ENCODE measurements at places on chromosomes 6 and 20. TPM values are rescaled to one million over a fixed set of nuclear protein-coding genes. Genes with fewer than 3 reads are reported as not detected.

The SLC17A2 gene
- not detected for polyA plus RNA-seq

DNA sequence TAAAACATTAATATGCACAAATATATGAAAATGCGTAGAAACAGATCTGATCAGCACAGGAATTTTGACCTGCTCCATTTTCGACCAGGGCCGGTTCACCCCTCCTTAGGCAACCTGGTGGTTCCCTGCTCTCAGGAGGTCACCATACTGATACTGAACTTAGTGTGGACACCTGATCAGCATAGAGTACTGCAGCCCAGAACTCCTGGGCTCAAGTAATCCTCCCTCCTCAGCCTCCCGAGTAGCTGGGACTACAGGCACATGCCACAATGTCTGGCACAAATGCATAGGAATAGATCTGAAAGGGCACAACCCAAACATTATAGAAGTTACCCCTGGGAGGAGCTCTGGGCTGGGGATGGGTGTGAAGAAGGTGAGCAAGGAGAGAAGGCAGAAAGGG, 24.7 kb upstream of the DDO start:
- DNase-seq: no peak

DNA sequence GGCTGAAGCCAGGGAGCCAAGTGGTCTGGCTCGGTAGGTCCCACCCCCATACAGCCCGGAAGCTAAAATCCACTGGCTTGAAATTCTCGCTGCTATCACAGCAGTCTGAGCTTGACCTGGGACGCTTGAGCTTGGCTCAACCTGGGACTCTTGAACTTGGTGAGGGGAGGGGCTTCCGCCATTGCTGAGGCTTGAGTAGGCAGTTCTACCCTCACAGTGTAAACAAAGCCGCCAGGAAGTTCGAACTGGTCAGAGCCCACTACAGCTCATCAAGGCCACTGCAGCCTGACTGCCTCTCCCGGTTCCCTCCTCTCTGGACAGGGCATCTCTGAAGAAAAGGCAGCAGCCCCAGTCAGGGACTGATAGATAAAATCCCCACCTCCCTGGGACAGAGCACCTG, 1337.7 kb downstream of the HACE1 start:
- DNase-seq: no peak

The HTR1B gene
- 0.48 TPM for polyA plus RNA-seq

- peak; percentile 80 for DNase-seq
Measured at GRCh38 chr20:5714261-5715041, 35.8 kb upstream of the SHLD1 start.

DNA sequence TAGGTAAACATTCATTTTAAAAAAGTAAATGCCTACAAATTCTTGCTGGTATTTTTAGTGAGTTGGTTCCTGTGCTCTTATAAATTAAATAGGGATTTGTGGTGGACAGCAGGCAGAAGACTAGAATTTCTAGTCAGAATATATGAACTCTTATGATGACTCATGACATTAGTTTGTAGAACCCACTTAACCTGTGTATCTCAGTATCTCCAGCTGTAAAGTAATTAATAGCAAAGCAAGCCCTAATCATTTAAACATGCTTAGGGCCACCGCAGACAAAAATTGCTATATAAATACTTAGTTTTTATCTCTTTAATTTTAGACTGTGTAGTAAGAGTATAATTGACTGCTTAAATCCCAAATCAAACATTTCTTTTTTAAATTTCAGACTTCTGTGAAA, 2.4 kb downstream of the FAM135A start:
- DNase-seq: no peak

The SERPINB1 gene
- 14.8 TPM for polyA plus RNA-seq

The TREML2 gene
- not detected for polyA plus RNA-seq

GRCh38 chr6:46549155-46549554, 57.9 kb upstream of the RCAN2 start:
- DNase-seq: no peak

DNA sequence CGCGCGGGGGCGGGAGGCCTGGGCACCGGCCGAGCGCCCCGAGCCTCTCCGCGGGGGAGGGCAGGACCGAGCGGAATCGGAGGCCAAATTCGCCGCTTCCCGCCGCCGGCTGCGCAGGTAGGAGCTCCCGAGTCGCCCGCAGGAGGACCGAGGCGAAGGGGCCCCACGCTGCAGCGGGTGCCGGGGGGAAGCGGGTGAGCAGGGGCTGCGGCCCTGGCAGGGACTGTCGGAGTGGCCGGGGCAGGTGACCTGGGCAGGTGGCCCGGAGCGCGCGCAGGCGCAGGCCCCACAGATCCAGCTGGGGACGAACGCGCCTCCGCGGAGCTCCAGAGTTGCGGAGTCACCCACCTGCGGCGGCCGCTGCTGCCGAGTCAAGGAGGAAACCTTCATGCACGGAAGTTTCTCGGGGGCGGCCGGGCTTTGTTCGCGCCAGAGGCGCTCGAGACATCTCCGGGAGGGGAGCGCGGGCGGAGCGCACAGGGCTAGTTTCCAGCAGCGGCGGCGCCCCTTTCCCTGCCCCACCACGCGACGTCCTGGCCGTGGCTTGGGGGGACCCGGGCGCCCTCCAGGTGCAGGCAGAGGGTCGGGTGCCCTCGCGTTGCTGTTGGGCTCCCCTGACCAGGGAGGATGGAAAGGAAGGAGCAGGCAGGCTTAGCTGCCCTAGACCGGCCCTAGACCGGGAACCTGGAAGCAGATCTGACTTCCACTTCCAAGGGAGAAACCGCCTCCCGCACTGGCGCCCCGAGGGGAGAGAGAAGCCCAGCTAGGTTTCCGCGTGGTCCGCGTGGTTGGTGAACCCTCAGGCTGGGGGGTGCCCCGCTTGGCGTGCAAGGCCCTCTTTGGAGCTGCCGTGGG, 590 bp downstream of the SLCO4A1 start:
- DNase-seq: peak; percentile 37

The PLCB1 gene
- 6.2 TPM for polyA plus RNA-seq

DNA sequence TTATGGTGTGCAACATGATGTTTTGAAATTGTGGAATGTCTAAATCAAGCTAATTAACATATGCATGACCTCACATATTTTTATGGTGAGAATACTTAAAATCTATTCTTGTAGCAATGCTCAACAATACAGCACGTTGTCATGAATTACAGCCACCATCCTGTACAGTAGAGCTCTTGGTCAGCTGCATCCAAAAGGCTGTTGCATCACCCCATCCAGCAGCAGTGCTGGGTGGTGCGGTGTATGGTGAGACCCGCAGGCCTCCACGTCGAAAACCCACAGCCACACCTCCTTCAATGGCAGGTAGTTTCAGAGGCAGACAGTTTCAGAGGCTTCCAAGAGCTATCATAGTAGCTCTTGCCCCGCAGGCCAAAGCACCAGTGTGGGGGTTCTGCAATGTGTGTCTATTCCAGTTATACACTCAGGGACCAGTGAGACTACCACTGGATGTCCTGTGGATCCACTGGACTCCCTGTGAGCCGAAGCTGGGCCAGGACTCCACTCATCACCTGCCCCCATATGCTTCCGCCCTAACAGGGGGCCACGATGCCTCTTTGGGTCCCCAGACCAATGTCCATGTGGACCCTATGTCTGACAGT, 23.4 kb downstream of the PACSIN1 start:
- no peak for DNase-seq

The CLPSL2 gene
- polyA plus RNA-seq: 2.3 TPM

DNA sequence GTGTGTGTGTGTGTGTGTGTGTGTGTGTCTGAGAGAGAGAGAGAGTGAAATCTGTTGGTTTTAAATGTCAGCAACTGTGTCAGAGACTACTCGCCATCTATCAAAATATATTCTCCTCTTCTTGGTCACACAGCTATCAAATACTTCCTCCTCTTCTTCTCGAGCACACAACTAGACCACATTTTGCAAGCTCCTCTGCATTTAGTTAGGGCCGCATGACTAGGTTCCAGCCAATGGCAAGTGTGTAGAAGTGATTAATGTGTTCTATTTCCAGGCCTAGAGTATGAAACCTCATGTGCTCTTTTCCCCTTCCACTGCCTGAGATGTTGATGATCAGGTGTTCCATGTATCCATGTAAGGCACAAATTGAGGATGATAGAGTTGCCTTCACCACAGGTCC, 278.5 kb upstream of the MARCKS start:
- DNase-seq: no peak

GRCh38 chr20:15706719-15707118, 866.5 kb downstream of the KIF16B start:
- DNase-seq: no peak

DNA sequence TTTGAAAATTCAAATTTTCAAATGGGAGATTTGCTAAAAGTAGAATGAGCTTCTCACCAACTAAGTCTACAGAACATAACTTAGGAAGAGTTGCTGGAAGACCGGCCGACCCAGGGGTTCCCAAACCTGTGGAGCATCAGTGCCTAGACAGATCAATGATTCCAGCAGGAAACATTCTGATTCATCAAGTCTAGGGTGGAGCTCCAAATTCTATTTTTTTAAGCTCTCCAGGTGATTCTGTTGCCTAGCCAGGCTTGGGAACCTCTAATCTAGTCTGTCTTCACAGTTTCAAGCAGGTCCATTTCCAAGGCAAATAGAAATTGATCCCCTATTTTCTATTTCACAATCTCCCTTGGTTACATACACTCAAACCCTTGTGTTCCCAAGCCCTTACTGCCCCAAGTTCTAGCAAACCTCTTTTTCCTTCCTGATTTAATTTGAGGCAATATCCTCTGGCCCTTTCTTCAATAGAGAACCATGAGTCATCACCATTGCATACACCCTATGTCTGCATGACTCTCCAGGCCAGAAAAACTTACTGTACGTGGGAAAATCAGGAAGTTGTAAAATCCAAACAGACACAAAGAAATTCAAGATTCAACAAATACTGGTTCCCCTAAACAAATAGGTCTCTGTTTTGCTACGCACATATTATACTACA, 8.9 kb downstream of the ATXN1 start:
- DNase-seq: no peak

DNA sequence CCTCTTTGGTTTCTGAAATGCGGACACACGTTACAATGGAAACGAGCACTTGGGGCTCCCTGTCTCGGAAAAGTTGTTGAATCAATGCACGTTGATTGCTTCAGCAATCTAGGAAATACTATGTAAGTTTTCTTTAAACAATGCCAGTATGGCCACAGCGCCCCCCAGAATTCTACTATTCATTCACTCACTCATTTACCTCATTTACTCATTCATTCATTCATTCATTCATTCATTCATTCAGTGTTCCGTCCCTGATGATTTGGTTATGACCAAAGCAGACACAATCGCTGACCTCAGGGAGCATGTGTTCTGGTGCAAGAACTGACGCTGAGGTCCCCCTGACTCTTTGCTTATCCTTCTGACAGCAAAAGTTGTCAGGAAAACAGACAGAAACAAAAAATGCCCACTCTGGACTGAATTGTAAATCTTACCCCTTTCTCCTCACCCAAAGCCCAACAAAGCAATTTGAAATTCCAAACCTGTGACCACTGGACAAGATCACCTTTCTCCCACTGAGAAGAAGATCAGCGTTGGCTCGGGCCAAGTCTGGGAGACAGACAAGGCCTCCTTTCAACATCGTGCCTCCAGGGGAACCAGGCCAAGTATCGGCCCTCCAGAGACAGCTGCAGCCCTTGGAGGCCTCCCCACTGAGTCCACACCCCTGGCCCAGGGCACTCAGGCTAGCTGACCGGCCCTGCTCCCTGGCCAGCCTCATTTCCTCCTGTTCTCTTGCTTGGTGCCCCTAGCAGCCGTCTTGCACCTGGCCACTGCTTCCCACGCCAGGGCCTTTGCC, 15.0 kb upstream of the PMEPA1 start:
- DNase-seq: no peak

DNA sequence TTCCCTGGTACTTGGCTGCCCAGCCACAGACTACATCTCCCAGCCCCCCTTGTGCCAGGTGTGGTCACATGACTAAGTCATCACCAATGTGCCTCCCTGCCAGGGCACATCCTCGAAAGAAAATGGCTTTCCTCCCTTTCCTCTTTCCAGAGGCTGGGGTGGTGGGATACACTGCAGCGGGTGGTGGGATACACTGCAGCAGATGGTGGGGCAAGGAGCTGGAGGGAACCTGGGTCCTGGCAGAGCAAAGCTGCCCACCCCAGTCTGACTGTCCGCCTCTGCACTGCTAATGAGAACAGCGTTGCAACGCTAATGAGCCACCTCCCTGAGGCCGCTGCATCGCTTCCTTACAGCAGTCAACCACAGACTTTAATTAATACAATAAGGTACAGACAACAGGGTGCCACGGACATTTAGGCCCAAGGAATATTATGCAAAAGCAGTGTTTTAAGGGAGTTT, 125.3 kb downstream of the PREX1 start:
- DNase-seq: peak; percentile 82

GRCh38 chr20:3203315-3204123, 963 bp downstream of the DDRGK1 start:
- DNase-seq: peak; percentile 50

The SEL1L2 gene
- not detected for polyA plus RNA-seq

DNA sequence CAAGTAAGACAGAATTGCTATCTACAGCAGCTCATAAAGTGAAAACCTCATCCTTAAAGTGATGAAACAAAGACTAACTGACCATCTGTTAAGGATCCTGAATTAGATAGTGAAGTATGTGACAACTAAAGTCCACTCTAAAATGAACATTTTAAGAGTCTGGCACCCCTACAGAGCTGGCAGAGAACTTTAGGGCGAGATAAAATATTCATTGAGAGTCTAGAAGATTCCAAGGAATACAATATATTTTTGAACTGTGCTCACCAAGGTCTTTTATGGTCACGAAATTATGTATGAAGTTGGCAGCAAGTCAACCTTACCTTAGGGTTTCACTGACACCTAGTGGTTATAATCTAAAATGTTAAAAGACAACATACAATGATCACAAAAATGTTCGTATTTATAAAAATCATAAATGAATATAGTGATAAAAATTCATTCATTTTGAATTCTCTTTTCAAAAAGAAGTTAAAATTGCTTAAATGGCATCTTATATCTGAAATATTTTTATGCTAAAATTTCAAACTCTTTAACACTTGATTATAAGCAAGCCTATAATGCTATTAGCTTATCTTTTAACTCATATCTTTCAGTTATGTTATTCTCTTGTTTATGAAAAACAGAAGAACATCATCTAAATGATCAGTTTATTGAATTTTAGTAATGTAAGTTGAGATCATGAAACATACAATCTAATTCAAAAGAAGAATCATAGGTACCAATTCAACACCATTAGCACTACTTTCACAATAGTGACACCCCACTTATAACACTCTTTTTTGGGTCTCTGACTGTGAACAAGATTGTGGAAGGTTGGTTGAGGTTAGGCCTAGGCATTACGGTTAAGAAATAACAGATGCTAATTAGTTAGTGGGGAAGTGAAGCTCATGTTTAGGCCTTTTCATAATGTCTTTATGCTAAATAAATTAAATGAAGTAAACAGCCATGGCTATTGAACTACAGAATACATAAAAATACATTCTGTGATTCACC, 27.5 kb downstream of the RSPH3 start:
- DNase-seq: peak; percentile 92

The MOCS1 gene
- 24.6 TPM for polyA plus RNA-seq

The MLIP gene
- polyA plus RNA-seq: 1.6 TPM

Data from brain (organoid and tissue), 16 donors.